Right atrium auricular region (tissue), 2 donors: ENCODE measurements at places on chromosomes 3 and 15. TPM values are rescaled to one million over a fixed set of nuclear protein-coding genes. Genes with fewer than 3 reads are reported as not detected.

DNA sequence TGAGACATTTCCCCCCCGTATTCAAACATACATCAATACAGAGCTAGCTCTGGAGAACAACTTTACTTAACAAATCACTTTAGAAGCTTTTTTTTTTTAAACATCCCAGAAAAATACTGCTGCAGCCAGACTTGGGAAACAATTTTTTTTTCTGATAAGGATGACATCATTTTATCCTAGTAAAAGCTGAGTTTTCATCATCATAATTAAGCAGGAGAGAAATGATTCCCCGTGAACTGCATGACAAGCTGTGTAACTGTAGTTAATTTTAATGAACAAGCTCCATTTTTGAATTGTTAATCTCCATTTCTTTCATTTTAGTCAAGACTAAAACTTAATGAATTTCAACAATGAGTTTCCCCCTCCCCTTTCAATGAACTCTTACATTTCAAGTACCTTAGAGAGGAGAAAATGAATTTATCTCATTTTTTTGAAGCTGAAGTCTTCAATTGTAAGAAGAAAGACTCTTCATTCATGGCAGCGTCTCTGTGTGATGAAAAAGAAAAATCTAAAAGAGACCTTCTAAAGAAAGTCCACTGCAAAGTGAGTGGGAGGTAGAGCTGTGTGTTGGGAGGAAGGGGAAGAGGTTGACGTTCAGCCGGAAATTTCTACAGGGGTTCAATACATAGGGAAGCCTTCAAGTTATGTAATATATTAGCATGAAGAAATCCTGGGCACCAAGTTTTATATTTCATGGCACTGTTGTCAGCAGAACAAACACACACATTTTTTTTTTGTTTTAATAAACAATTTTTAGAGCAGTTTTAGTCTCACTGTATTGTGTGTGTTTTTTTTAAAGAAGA is 31.7 kb downstream of the HES1 start:
- no peaks in the 10 kb centered on the region for H3K4me1 ChIP-seq
- no peak overlapping the region for H3K27ac ChIP-seq
- no peaks in the 10 kb centered on the region for H3K27me3 ChIP-seq
- H3K36me3 ChIP-seq = no peaks in the 10 kb centered on the region
- no peak overlapping the region for H3K4me3 ChIP-seq

- H3K36me3 ChIP-seq = no peaks in the 10 kb centered on the region
- H3K27ac ChIP-seq = no peak overlapping the region
- no peaks in the 10 kb centered on the region for H3K27me3 ChIP-seq
- no peaks in the 10 kb centered on the region for H3K4me1 ChIP-seq
- H3K4me3 ChIP-seq = peak overlapping the region; percentile 71
These were observed 1.1 kb upstream of the PLCH1 start for GRCh38 chr3:155745795-155746550.

- H3K27me3 ChIP-seq = no peaks in the 10 kb centered on the region
- no peaks in the 10 kb centered on the region for H3K4me1 ChIP-seq
- no peak overlapping the region for H3K4me3 ChIP-seq
- DNase-seq = no peak
These were observed 45.0 kb downstream of the DLG1 start for GRCh38 chr3:197253238-197253947.

DNA sequence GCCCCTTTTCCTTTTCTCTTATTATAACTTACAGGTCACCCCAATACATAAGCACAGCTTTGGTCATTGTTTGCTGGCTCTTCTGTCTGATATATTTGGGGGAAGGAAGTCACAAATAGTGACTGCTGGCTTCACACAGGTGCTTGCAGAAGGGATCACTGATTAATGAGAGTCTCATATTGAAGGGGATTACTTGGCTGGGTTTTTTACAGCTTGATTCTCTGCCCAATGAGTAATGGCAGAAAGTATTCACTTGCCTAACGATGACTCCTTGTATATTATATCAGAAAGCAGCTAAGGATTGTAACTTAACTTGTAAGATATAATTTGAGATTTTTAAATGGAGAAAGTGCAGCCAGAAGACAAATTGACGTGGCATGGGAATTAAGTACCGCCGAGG is 119.3 kb upstream of the PFN2 start:
- no peak overlapping the region for H3K27ac ChIP-seq
- no peak for DNase-seq
- H3K4me1 ChIP-seq = no peaks in the 10 kb centered on the region
- no peaks in the 10 kb centered on the region for H3K27me3 ChIP-seq

Gene CKMT1B
- total RNA-seq = 4.6 TPM

DNA sequence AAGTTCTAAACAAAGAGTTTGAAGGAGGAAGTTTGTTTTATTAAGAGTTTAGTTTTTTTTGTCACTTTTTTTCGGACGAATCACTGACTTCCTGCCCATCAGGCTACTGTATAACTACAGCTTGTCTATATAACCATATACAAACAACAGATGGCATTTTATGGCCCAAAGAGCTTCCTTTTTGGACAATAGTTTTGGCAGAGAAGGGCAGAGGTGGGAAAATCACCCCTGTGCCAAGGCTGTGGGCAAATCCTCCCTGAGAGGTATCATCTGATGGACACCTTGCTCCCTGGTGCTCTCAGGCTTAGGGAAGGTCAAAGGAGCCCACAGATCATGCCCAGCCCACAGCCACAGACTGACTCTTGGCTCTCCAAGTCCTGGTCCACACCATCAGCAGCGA is 113.4 kb downstream of the OXNAD1 start:
- H3K4me1 ChIP-seq = no peaks in the 10 kb centered on the region
- no peak for DNase-seq
- no peak overlapping the region for H3K27ac ChIP-seq
